ENCODE measurements at places on chromosomes 12 and 14.
A peak's percentile ranks its signal among the peaks of the same experiment; 100 is the strongest.

DNA sequence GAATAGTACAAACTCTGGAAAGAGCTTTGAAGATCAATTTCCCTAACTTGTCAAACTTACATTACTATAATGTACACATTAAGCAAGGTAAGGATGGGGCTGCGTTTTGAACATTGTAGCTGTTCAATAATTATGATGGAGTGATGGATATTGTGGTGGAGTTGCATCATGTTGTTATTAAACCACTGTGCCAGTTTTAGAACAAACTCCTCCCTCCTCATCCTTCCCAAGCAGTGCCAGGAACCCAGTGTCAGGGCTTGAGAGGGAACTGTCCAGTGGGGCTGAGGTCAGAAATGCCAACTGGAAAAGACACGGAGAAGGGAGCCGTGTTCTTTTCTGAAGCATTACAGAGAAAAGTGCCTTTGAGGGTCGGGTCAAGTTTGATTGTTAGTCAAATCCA lies 31.9 kb upstream of the PAPOLA start:
- DNase-seq: no peak

DNA sequence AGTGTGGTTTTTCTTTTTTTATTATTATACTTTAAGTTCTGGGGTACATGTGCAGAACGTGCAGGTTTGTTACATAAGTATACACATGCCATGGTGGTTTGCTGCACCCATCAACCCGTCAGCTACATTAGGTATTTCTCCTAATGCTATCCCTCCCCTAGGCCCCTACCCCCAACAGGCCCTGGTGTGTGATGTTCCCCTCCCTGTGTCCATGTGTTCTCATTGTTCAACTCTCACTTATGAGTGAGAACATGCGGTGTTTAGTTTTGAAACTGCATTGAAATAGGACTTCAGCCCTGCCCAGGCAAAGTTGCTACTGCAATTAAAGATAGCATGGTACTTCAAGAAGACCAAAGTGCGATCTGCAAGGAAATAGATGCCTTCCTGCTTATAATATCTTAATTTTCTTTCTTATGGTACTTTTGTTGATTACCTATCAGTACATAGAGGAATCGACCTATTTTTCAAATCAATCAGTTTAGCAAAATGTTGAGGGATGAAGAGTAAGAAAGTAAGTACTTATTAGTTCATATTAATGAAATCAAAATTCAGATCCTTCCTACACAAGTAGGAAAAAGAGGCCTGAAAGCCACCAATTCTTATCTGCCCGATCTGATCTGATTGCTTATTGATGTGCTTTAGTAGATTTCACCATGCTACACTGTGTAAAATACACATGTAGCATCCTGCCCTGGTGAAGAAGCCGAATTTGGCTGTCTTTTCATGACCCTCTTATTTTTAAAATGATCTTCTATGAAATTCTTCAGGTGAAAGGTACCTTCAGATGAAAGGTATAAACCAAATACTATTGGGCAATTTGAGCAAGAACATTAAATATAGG lies 1.6 kb downstream of the LTA4H start:
- no peak for DNase-seq

DNA sequence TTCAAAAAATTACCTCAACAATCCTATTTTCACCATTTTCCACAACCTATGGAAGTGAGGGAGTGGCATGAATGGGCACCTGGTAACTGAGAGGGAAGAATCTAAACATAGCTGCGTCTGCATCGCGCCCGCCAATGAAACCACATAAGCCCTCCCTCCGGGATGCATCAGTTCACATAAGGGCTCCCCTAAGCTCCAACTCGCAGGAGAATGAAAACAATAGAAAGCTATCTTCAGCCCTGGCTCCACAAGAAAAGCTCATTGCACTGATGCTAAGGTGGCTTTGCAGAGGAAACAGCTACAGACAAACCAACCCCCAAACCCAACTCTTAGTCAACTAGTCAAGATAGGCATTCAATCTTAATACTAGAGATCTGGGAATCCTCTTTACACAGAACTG lies 173.3 kb downstream of the FOXN3 start:
- DNase-seq: no peak

- no peak for DNase-seq
Measured at GRCh38 chr12:21828779-21829178, 54.3 kb upstream of the KCNJ8 start.

GRCh38 chr12:15534322-15534721 lies 212.0 kb downstream of the PTPRO start:
- no peak for DNase-seq

DNA sequence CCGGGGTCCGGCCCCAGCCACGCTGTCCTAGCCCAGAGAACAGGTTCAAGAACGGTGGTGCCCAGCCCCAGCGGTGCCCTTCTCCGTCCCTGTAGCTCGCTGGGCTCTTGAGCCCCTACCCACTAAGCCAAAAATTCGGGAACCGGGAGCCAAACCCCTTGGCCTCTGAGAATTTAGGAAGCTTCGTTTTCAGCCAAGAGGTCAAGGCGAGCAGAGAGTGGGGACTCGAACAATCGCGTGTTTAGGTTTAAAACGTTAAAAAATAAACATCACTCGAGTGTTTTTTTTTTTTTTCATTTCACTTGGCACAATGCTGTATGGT lies 6.2 kb downstream of the SIX1 start:
- no peak for DNase-seq

GRCh38 chr14:43687921-43688320 lies 819.2 kb downstream of the FSCB start:
- no peak for DNase-seq

DNA sequence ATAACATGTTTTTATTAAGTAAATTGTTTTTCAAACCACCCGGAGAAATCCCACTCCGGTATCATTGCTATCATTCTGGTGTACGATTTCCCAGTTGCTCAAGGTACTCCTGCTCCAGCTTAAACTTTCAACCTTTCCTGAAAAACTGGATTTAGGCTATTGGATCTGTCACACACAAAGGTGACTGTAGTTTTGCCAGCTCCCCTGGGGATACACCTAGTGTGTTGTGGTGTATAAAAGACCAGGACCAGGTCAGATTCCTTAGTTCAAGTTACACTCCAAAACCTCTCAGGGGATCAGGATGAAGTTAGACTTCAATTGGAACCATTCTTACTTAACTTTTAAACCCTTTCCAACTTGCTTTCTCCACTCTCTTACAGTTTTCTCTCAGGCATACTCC lies 303.9 kb downstream of the NOVA1 start:
- no peak for DNase-seq

DNA sequence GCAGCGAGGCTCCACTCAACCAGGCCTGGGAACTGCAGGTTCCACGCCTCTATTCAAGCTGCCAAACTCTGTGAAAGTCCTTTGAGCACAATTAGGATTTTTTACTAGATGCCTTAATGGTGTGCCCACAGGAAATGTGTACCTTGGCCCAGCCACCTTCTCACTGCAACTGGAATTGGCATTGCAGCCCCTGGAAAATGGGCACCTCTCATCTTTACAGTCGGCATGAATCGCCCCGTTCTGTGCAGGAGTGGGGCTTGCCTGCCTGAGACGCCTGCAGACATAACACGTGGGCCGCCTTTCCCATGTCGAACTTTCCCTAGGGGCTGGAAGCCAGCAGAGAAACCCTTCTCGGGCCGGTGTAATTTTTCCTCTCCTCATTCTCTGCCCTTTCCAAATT lies 42.0 kb upstream of the ELK3 start:
- DNase-seq: no peak

DNA sequence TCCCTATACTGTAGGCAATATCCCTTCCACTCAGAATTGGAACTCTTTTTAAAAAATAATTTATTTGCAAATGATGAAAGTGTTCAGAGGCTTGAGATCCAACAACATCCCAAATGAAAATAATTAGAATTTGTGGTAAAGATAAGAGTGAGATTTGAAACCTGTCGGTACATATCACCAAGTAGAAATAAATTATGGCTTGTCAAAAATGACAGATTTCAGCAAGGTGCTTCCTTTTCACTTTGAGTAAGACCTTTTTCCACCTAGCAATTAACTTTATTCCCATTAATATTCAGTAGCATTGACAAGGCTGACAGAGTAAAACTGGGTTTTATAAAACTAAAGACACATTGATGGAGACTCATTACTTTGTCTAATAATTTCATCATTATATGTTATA lies 107.7 kb upstream of the PRKD1 start:
- no peak for DNase-seq

DNA sequence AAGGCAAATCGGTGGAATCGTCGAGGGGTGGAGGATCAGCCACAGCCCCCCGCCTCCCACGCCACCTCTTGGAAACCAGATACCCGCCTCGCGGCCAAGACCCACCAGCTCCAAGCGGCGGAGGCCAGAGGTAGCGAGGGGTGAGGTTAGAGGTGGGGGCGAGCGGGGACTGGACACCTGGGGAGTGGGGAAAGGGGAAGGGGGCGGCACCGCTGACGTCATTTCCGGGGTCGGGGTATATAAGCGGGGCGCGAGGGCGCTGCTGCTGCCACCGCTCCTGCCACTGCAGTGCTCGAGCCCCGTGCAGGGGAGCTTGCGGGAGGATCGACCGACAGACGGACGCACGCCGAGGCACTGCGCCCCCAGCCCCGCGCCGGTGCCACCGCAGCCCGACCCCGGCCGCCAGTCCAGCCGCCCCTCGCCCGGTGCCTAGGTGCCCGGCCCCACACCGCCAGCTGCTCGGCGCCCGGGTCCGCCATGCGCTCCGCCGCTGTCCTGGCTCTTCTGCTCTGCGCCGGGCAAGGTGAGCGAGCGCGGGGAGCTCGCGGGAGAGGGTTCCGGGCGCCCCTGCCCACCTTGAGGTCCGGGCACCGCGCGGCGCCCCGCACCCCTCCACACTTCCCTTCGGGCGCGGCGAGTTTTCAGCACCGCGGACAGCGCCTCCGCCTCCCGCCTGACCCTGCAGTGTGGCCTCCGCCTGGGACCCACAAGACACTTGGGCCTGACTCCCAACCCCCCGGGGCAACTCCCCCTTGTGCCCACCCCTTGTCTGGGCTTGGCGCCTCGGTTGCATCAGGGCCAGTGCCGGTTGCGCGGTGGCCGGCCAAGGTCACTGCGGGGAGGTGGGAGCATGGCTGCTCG lies at the start of gene CHGA:
Gene CHGA (plus strand): TSS at position 268 of the 861 bp plus-strand sequence. CDS start 210 bp downstream, at position 478.
- peak; percentile 8 for DNase-seq

GRCh38 chr12:43332977-43333640 lies 218.9 kb downstream of the ADAMTS20 start:
- no peak for DNase-seq

DNA sequence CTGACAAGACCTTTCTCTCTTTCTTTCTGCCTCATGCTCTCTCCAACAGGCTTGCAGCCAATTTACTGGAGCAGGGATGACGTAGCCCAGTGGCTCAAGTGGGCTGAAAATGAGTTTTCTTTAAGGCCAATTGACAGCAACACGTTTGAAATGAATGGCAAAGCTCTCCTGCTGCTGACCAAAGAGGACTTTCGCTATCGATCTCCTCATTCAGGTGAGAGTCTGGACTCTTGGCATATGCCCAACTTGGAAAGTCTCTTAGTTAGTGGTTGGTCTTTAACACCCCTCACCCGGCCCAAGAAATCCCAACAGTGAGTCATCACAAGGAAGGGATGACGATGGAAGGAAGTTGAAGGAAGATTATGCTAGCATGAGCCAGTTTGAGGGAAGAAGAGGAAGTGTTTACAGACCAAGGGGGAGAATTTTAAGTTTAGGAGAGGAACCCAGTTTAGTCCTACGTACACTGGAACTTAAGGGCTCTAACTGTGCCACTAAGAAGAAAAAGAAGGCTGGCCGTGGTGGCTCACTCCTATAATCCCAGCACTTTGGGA lies 189.7 kb downstream of the ETV6 start:
- no peak for DNase-seq

GRCh38 chr14:74888164-74889158 lies 6.7 kb downstream of the DLST start:
- no peak for DNase-seq

DNA sequence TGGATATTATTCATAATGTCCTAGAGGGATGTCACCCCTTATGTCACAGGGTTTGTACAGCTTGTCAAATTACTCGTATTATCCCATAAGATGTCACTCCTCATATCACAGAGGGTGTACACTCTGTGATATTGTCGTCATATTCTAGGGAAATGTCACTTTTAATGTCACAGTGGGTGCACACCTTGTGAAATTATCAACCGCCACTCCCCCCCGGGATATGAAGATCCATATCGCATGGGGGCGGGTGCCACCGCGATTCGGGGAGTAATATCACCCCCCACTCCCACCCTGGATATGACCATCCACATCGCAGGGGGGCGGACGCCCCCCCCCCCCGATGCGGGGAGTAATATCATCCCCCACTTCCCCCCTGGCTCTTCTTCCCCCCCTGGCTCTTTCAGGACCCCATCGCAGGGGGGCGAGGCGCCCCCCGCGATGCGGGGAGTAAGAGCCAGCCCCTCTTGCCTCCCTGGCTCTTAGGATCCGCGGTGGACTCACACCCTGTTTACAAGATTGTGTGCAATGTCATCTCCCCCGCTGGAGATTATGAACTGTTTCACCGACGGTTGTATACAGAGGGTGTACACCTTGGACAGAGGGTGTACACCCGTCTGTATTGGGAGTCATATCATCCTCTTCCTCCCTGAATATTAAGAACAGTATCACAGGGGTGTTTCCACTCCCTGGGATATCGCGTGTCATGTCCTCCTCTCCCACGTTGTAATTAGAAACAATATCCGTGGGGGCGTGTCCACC lies 92.8 kb downstream of the FRMD6 start:
- no peak for DNase-seq

GRCh38 chr12:119463211-119463926 lies 128.8 kb downstream of the CCDC60 start:
- DNase-seq: no peak

DNA sequence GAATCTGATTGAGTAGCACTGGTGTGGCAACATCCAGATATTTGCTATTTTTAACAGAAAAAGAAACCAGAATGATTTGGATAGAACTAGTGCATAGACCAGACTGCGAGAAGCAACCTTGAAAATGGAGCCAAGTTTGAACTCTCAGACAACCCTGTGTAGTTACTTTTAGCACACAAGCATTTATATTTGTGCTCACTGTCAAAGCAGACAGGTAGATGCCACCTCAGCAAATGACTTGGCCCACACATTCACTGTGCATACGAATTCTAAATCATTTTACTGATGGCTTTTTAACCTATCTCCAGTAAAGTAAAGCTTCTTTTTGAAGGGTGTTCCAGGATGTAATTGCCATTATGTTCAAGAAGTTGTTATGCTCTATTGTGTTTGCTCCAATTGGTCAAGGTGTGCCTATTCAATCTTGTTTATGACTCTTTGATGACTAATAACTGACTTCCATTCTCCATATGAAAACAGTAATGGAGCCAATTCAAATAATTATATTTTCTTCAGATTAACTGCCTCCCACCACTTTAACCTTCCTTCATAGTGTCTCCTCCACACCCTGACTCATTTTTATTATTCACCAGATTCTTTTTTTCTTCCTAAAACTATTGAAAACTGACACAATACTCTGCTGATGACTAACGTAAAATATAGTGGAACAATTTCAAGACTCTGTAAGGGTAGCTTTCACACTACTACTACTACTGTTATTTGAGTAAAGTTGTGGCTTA lies 138.5 kb downstream of the CCER1 start:
- DNase-seq: no peak

DNA sequence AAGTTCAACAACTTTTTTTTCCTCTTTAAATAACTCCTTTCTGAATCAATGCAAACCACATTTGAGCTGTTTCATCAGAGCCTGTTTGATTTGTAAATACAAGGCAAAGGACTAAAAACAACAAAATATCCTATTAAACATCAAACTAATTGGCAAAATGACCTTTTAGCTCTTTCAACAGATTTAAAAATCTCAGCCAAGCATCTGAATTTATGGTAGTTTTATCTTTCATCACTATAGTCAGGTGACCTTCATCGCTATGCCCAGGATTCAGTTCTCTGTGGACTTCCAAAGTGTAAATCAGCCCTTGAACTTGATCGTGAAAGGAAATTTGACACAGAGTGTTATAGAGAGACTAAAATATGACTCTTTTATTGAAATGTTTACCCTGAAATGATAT lies 1554.5 kb upstream of the FLRT2 start:
- DNase-seq: no peak

- no peak for DNase-seq
Measured at GRCh38 chr12:3480764-3481163, 10.2 kb upstream of the PRMT8 start.
